ENCODE measurements at places on chromosomes 12 and 14. TPM values are rescaled to one million over a fixed set of nuclear protein-coding genes. Genes with fewer than 3 reads are reported as not detected.

Gene FBLN5
- total RNA-seq = 2.4 TPM

Gene KRT81
- not detected for total RNA-seq

Gene SERPINA3
- total RNA-seq = not detected

Gene RDH16
- 0.62 TPM for total RNA-seq

Gene PAWR
- 4.7 TPM for total RNA-seq
